CD8-positive, alpha-beta T cell (primary cell): ENCODE measurements at places on chromosomes 7 and 10.
A peak's percentile ranks its signal among the peaks of the same experiment; 100 is the strongest.

- DNase-seq = no peak
These were observed 23.0 kb upstream of the KMT2E start for GRCh38 chr7:104990983-104991382.

DNA sequence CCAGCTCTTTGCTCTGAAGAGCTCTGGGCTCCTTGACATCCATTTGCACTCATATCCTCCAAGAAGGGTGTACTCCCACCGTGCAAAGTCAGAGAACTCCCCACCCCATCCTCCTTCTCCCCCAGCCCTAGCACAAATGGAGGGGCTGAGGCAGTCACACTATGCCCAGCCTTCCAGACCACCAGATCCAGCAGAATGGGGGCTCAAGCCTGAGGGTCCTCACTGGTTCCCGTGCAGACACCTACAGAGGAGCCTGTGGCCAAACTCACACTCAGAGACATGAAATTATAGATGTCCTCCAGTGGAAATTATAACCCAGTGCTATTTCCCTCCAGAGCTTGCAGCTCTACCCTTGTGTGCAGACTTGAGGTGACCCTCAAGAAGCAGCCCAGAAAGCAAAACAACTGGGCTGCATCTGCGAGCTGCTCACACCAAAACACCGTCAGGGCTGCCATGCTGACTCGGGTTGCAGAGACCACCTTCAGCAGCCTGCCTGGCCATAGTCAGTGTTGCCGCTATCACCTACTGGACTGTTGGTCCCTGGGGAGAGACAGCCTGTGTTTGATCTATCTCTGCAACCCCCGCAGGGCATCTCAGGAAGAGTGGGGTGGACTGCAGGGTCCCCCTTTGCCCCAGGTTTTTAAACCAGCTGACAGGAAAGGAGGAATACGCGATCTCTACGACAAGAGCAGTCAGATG, 7.4 kb downstream of the ZNF488 start:
- DNase-seq = no peak

DNA sequence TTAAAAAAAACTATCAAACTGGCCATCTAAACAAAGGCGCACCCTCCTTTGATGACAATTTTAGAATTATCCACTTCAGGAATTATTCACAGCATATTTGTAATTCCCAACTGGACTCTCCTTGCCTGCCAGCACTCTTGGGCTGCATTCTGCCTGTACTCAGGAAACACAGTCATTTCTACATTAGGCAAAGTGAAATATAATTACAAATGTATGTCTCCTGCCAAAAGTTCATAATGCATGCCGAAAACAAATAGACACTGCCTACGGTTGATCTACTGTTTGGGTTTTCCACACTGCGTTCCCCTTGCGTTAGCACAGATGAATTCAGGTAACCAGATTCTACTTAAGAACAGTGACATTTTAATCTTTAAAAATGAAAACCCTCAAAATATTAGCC, 1.9 kb downstream of the HGF start:
- no peak for DNase-seq

GRCh38 chr7:43311052-43311451, 198.6 kb downstream of the HECW1 start:
- no peak for DNase-seq

DNA sequence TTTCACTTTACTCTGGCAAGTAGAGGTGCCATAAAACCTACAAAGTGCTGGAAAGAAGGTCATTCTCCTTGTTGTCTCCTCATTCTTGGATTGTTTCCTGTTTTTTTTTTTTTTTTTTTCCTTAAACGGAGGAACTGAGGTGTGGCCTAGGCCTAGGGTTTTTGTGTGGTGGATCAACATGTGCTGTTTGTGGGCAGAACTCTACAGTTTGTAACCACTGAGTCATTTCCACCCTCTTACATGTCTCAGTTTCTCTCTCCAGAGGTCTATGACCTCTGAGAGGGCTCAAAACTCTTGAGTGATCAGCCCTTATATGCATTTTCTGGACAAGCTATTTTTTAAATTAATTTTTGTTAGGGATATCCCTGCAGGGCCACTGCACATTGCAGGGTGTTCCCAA, 296.0 kb downstream of the PPP1R3A start:
- no peak for DNase-seq

- peak; percentile 31 for DNase-seq
These were observed 16.9 kb downstream of the CAMK2G start for GRCh38 chr10:73857446-73857845.
